ENCODE measurements at places on chromosomes 4 and X.

GRCh38 chr4:169492436-169493163, 119.8 kb downstream of the NEK1 start:
- DNase-seq = no peak

DNA sequence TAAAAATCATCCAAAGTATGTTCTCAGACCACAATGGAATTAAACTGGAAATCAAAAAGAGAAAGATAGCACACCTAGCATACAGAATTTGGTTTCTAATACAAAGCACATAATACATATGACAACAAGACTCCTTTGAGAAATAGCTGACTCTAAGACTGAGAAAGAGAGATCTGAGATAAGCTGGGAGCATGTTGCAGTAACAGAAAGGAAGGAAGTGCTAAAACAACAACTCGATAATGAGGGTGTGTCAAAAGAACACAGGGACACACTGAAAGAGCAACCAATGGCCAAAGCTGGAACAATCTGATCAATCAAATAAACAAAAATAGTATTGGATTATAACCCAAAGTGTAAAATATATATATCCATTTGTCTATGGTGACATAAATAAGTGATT, 586.6 kb downstream of the C4orf33 start:
- no peak for DNase-seq

DNA sequence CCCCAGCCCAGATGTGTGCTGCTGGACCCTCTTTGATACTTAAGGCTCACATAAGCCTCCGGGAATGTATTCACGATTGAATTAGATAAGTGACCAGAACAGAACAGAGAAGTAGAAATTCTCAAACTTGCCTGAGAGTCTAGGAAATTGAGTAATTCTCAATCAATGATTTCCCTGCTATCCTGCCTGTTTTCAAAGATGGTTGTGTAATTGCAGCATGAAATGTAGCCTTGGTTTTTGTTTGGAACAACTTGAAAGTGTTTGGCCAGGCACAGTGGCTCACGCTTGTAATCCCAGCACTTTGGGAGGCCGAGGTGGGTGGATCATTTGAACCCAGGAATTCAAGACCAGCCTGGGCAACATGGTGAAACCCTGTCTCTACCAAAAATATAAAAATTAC, 41.2 kb downstream of the TNIP2 start:
- DNase-seq = no peak

- no peak for DNase-seq
Measured at GRCh38 chrX:109974906-109975655, 27.8 kb upstream of the TMEM164 start.

DNA sequence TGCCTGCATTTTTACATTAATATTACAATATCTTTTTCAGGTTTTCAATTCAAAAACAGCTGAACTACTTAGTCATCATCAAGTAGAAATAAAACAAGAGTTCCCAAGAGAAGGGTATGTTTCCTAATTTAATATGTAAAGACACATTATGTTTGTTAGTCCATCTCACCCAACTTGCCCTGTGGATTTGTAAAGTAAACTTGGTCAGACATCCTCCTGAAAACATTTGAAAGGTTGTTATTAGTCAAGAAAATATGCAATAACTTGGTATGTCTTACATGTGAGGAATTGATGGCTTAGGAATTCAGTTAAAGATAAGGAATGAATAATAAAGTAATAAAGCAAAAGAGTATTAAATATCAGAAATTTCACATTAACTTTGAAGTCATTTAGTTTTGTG, 12.2 kb downstream of the GK start:
- DNase-seq = no peak
